Bronchial epithelial cell (primary cell): ENCODE measurements at places on chromosomes 12 and 14.

GRCh38 chr12:64678835-64679234 is 68.5 kb downstream of the RASSF3 start:
- DNase-seq: no peak

GRCh38 chr12:111410431-111411184 is 4.9 kb downstream of the SH2B3 start:
- DNase-seq: no peak

DNA sequence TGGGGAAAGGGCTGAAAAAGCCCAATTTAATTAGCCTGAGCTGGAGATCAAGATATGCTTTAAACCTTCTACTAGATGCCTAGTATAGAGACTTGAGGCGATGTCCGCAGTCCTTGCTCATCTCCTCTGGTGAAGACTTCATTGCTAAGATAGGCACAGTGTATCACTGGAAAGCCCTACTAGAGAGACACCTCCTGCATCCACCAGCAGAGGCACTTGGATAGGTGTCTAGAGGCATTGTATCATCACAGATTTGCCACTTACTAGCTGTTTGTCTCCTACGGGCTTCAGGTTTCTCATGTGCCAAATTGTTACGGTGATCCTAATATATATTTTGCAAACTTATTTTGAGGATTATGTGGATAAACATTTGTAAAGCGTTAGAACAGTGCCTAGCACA is 1048.5 kb downstream of the GALC start:
- DNase-seq: no peak

- no peak for DNase-seq
Measured at GRCh38 chr12:47194501-47194900, 114.7 kb upstream of the AMIGO2 start.

GRCh38 chr14:75402867-75403413 is 24.9 kb upstream of the JDP2 start:
- DNase-seq: no peak

- no peak for DNase-seq
Measured at GRCh38 chr14:32818581-32818980, 120.1 kb upstream of the NPAS3 start.

GRCh38 chr12:13836099-13836498 is 145.3 kb downstream of the GRIN2B start:
- no peak for DNase-seq

- DNase-seq: peak; percentile 81
Measured at GRCh38 chr12:46944088-46944487, 118.3 kb upstream of the SLC38A4 start.

GRCh38 chr14:88481794-88482193 is 73.0 kb downstream of the PTPN21 start:
- no peak for DNase-seq

GRCh38 chr14:64387232-64387781 is 846 bp upstream of the MTHFD1 start:
- DNase-seq: peak; percentile 10

GRCh38 chr12:109706747-109707469 is 6.7 kb upstream of the FAM222A start:
- DNase-seq: no peak

DNA sequence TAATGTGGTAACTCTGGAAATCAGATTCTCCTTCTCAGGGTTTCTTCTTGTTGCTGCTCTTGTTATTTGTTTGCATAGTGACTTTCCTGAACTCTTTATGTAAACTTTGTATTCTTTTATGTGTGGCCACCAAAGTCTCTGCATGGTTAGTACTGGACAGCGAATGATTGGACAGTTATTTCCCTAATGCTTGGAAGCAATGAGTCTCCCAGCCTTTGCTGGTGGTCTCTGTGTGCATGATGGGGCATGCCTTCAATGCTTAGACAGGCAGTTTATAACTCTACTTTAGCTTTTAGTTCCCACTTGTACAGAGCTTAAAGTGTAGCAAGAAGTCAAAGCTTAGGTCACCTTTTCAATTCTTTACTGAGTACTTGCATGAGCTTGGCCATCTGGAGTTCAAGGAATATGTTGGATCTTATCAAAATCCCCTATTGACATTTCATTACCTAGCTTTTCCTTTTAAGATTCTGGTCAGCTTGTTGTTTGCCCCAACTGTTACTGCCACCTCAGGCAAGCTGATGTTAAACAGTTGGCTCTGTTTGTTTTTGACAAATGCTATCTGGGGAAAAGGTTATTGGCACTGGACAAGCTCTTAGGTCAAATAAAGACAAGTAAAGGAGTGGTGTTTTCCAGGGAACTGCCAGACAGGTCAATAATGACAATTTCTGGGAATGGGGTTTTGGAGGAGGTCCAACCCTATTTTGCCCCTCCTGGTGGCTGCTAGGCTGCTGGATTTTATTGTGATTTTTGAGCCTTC is 12.3 kb downstream of the CCDC91 start:
- no peak for DNase-seq

DNA sequence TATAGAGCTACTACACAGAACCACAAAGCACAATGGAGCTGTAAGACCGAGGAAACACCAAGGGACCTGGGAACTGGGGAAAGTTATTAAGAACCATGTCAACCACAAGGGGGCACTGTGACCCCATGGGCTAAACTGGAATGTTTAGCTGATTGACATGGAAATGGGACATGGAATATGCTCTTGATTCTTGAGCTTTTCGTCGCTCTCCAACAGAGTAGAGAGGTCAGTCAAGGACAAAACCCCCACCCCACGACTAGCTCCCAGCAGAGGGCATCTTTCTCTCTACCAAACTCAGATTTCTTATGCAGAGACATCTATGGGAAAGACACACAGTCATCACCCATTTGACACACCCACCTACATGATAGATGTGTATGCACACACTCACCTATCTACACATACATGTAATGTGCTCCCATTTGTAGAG is 10.1 kb downstream of the NDRG2 start:
- DNase-seq: peak; percentile 75

- peak; percentile 60 for DNase-seq
Measured at GRCh38 chr12:49358483-49359141, 8.7 kb upstream of the SPATS2 start.

DNA sequence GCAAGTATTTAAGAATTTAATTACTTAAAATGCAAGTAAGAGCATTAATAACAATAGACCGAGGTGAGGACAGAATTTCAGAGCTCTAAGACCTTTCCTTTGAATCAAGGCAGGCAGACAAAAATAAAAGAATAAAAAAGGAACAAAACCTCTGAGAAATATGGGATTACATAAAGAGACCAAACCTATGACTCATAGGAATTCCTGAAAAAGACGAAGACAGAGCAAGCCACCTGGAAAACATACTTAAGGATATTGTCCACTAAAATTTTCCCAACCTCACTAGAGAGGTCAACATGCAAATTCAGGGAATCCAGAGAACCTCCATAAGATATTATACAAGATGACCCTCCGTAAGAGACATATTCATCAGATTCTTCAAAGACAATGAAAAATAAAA is 325.1 kb downstream of the AEBP2 start:
- peak; percentile 26 for DNase-seq

GRCh38 chr14:99718811-99719192 is 34.7 kb downstream of the CYP46A1 start:
- no peak for DNase-seq

DNA sequence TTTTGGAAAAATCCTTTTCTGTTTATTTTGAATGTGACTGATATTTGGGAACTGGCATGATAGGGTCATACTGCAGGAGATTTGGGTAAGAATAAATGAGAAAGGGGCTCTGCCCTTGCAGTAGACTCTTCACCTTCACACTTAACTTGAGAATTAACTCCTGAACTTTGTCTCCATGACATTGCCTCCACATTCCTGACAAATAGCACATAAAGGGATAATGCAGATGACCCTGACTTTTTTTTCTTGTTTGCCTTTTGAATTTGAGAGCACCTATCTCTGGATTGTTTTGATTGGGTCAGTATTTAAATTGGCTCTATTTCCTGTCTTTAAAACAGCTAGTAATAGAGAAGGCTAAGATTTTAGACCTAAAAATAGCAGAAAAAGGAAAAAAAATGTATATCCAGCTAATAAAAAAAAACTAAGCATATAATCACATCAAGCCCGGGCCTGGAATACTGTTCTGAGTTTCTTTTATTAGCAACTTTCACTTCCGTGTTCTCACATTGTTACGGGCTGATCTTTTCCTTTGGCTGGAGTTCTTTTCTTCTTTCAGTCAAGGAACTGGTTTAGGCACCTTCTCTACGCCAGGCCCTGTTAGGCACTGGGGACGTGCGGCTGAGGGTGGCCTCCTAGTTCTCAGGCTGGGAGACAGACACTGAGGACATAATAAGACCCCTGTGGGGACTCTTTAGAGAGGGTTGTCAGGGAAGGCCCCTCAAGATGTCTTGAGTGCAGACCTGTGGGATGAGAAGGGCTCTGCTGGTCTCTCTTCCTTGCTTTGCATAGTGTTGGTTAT is 53.1 kb upstream of the GNPNAT1 start:
- no peak for DNase-seq

GRCh38 chr14:28298156-28298555 is 468.4 kb upstream of the FOXG1 start:
- no peak for DNase-seq
